Stimulated activated CD8-positive, alpha-beta memory T cell treated with anti-CD3 and anti-CD28 coated beads, Interleukin-12 subunit alpha, Interleukin-12 subunit beta, amount 100 ng/mL, for 1 hour (primary cell): ENCODE measurements at places on chromosomes 3 and 15.

GRCh38 chr3:42827654-42828053, 18.4 kb downstream of the ACKR2 start:
- no peak for DNase-seq

DNA sequence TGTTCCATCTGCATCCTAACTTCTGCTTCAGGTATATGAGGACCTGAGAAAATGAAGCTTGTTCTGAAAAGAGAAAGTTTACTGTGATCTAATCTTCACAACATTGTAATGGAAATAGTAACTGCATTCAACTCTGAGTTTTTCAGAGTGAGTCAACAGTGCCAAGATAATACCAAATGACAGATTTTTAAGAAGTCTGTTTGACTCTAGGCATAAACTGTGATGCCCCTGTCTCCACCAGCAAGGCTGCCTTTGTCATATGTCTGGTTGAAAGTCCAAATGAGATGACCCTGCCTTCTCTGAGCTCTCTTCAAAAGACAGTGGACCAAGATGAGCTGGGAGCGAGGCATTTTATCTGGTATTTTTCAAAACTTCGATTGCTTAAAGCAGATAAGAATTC, 44.8 kb upstream of the B3GNT5 start:
- no peak for DNase-seq

DNA sequence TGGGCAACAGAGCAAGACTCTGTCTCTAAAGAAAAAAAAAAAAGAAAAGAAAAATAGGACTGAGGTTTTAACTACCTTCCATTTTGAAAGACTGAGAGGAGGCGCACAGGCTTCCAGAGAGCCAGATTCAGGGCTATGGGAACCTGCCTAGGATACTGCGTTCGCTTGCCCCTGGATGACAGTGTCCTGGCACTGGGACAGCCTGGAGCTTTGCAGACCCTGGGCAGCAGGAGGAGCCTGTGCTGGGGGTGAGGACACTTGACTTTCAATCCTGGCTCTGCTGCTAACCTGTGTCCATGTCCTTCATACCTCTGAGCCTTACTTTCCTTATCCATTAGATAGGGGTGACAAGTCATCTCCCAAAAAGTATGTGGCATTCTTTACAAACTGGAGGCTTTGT, 31.2 kb downstream of the CD276 start:
- no peak for DNase-seq

GRCh38 chr15:71538181-71538580, 272.2 kb upstream of the NR2E3 start:
- no peak for DNase-seq

DNA sequence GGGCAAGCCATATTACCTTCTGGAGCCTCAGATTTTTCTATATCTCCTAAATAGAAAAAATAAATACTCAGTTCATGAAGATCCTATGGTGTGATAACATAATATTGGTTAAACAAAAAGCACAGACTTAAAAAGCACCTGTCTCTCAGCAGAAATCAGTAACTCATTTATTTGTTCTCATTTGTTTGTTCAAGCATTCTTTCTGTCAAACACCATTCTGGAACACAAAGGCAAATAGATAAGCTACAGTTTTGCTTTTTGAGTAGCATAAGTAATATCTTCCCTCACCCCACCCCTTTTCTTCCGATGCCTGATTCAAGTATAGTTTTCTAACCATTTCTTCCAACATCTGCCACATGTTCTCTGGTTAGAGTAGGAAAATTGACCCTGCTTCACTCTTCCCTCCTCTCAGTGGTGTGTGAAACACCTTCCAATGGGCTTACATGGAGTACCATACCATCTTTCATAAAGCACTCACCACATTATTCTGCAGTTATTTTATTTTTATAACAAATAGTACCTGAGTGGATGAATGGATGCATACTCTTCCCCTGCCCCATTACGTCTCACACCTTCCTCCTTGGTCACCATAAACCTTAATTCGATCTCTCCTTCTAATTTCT, 8.4 kb upstream of the IL1RAP start:
- DNase-seq, result no peak

DNA sequence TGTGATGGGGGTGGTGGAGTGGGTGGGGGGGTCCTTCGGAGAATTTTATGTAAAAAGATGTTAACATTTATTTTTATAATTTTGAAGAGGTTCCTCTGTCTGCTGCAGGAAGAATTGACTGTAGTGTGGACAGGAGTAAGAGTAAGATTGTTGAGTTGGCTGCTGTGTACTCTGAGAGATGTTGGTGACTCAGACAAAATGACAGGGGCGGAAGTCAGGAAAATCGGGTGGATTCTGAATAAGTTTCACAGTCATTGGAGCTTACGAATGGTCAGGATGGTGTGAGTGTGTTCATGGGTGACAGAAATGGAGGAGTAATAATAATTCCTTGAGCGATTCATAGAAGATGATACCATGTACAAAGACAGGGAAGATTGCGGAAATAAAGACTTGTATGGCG, 420.0 kb downstream of the ROBO2 start:
- DNase-seq, result no peak

- DNase-seq, result no peak
These were observed at the start of gene HYAL2 for GRCh38 chr3:50322386-50323091. Gene HYAL2 (minus strand): TSS chr3:50322745. CDS start chr3:50320489, 2,256 bp downstream.

DNA sequence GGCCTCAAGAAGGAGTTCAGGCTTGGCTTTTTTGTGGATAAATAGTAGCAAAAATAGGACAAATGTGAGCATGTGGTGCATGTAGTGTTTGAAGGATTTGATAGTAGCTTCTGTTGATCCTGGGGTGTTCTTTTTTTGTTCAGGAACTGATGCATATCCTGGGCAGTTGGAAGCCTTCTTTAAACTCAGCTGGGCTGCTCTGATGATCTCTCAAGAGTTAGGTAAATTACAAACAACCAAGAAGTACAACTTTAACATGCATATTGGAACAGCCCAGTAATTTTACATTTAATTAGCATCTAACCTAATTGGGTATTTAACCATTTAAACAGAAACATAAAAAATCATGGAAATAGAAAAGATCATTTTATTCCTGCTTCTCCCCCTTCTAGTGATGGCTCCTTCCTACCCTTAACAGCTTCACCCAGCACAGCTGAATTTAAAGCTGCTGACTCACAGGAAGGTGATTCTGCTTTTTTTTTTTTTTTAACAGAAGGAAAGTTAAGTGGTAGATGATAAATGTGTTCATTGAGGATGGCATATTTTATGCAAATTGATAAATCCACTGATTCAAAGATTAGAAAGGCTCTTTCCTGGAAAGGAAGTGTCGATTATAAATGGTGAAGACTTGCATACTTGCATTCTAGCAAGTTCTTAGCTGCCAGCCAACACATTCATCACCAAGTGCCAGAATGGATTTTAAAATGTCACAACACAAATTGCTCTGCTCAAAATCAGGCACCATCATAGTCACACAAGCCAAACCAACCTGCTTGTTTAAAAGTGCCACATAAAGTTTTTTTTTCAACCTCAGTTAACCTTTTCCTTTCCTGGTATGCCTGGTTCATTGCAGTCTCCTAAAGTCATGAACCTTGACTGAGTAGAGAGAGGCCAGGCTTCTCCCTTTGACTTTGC, 20.0 kb downstream of the SLC35G2 start:
- no peak for DNase-seq

- DNase-seq, result no peak
These were observed 20.6 kb downstream of the TMEM108 start for GRCh38 chr3:133058831-133059230.

DNA sequence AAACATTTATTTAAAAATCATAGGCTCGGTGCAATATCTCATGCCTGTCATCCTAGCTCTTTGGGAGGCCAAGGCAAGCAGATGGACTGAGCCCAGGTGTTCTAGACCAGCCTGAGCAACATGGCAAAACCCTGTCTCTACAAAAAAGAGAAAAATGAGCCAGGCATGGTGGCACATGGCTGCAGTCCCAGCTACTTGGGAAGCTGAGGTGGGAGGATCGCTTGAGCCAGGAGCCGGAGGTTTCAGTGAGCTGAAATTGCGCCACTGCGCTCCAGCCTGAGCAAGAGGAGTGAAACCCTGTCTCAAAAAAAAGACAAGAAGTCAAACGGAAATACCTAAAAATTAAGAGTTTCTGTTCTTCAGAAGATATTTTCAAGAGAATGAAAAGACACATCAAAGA, 122.3 kb downstream of the RSL24D1 start:
- DNase-seq, result no peak

- no peak for DNase-seq
These were observed 118.8 kb upstream of the ADPGK start for GRCh38 chr15:72902245-72902918.

- no peak for DNase-seq
These were observed 32.3 kb downstream of the SRP14 start for GRCh38 chr15:40006646-40007045.

DNA sequence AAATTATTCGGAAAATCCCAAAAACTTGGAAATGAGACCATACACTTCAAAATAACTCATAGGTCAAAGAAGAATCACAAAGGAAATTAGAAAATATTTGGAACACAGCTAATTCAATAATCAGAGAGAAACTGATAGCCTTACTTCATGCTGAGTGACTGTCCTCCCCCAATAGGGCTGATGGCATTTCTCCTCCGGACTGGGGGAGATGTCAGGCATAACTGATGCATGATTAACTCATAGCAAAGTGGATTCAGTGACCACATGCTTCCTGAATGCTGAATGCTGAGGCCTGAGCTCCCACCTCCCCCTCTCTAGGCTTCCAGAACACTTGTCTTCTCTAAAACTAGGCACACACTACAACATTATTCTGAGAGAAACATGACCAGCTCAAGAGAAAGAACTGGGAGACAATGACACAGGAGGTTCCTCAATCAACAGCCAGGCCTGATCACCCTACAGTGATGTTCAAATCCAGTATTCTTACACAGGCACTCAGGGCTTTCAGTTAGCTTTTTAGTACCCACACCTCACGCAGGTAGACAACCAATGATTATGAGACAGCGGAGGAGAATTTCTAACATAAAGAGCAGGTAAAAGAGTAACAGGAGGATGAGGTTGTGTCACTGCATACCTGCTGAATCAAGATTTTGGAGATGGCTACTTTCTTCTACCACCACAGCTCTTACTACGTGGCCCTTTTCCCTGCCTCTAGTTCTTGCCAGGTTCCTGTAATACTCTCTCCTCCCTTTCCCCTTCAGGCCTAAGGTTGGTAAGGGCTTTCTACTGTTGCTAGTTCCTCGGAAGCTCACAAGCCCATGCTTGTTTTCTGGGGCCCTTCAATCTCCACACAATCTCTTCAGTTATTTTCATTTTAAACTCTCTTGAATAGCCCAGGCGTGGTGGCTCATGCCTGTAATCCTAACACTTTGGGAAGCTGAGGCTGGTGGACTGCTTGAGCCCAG, 96.1 kb downstream of the FMN1 start:
- no peak for DNase-seq

- DNase-seq, result no peak
These were observed 67.7 kb upstream of the CDV3 start for GRCh38 chr3:133505813-133506212.

- DNase-seq, result peak; percentile 20
These were observed 835 bp downstream of the ARIH2 start for GRCh38 chr3:48919215-48920138.

- no peak for DNase-seq
These were observed 48.9 kb downstream of the NIPA2 start for GRCh38 chr15:22887157-22887951.

DNA sequence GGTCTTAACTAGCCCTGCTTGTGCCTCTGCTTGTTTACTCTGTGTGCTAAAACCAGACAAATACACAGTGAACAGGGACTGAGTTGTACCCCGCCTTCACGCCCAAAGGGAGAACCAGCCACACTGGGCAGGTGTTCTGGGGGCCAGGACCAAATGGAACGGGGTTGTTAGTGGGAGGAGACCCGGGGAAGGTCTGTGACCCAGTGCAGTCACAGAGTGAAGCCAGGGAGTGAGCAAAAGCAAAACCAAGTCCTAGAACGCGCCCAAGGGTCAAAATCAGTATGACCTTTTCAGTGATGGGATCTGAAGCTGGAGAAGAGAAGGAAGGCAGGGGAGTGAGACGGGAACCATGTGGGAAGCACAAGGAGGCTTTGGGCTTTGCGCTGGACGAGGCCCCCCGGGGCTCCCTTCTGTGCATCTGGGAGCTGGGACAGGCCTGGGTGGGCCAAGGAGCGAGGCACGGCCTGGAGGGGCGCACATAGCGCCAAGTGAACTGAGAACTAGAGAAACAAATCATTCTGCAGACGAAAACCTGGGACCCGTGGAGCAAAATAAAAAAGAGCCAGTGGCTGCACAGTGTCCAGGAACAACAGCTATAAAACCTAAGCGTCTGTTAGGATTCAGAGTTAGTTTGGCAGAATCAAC, 78.3 kb upstream of the ALDH1A3 start:
- no peak for DNase-seq

DNA sequence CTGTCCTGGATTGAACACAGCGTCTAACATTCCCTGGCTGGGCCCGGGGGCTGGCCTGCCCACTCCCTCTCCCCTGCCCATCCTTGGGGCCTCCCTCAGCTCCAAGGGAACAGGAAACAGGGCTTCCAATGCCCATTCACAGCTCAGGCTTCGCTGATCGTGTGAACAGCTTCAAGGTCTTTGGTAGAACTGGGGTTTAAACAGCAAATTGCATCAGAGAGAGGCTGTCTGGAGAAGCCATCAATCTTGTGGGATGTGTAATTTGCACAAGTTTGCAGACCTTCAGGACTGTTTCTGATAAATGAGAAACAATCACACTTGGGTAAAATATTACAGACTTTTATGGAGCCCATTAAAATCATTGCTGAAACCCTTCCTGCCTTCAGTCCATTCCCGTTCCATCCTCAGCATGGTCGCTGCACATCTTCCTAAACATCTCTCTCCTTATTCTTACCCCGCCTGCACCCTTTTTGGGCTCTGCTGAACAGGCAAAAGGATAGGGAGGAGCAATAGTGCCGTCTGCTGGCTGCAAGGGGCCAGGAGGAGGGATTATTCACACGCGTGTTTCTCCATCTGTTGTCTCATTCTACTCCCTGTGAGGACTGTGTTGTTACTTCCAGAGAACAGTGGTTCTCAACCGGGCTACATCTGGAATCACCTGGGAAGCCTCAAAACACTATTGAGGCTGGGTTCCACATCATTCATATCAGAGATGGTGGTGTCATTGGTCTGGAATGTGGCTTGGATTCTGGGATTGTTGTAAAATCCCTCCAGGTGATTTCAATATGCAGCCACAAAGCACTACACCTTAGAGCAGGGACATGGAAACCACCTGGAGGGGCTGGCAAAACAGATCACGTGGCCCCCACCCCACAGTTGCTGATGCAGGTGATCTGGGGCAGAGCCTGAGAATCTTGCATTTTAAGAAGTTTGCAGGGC, 116.3 kb downstream of the CLSTN2 start:
- no peak for DNase-seq

GRCh38 chr3:108153451-108153981, 62.7 kb upstream of the CD47 start:
- DNase-seq, result peak; percentile 11

DNA sequence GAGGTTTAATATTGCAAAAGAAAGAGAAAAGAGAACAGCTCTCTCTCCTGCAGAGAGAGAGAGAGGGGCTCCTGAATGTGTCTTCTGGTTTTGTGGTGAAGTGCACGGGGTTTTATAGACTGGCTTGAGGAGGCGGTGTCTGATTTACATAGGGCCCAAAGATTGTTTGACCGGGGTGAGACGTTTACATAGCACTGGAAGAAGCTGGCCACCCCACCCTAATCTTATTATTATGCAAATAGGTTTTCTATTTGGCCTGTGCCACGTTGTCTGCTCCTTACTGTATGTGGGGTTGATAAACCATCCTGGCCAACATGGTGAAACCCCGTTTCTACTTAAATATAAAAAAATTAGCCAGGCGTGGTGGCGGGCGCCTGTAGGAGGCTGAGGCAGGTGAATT, 268.6 kb downstream of the SV2B start:
- no peak for DNase-seq
